ENCODE measurements at places on chromosomes 13 and 19.

- DNase-seq: no peak
Measured at GRCh38 chr13:108621462-108621861, 7.9 kb upstream of the MYO16 start.

DNA sequence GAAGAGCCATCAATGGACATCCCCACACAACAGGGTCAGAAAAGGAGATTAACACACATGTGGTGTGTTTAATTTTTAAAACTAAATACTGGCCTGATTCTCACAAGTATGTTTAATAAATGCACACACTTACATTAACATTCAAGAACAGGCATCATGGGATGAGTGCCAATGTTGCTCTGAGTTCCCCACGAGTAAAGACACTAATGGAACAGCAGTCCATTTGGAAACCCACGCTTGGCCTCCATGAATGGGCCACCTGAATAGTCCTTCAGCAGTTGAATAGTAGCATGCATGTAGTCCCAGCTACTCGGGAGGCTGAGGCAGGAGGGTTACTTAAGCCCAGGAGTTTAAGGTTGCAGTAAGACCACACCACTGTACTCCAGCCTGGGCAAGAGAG is 195.2 kb upstream of the IPO5 start:
- no peak for DNase-seq

- no peak for DNase-seq
Measured at GRCh38 chr13:61170856-61171255, 244.8 kb downstream of the PCDH20 start.

GRCh38 chr13:27273658-27274425 is 3.2 kb downstream of the RASL11A start:
- DNase-seq: no peak

DNA sequence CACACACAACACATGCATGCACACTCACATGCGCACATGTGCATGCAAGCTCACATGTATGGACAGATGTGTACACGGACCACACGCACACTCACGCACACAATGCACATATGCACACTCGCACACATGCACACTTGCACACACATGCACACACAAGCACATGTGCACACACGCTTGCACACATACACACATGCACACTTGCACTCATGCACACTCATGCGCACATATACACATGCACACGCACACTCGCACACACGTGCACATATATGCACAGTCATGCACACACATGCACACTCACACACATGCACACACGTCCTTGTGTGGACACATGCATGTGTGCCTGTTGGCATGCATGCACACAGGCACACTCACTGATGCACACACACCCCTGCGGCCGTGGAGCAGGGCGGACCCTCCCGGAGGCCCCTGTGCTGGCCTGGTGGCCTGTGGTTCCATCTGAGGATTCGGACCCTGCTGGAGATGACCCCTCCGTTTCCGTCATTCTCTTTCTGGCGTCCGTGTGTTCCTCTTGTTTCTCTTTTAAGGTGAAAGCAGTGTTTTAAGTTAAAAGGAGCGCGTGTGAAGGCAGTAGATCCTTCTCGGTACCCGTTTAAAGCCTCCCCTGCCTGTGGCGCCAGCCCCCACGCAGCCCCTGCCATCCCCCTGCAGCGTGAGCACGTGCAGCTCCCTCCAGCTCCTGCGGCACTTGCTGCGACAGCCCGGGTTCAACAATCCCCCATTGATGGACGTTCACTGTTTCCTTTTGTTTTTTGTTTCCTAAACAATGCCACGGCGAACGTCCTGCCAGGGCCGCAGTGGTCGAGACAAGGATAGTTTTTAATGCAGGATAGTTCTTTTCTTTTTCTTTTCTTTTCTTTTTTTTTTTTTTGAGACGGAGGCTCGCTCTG is 5.6 kb downstream of the NDUFS7 start:
- no peak for DNase-seq

GRCh38 chr19:31413353-31413752 is 64.1 kb upstream of the TSHZ3 start:
- DNase-seq: no peak

- DNase-seq: no peak
Measured at GRCh38 chr13:72109863-72110262, 242.9 kb upstream of the DACH1 start.

DNA sequence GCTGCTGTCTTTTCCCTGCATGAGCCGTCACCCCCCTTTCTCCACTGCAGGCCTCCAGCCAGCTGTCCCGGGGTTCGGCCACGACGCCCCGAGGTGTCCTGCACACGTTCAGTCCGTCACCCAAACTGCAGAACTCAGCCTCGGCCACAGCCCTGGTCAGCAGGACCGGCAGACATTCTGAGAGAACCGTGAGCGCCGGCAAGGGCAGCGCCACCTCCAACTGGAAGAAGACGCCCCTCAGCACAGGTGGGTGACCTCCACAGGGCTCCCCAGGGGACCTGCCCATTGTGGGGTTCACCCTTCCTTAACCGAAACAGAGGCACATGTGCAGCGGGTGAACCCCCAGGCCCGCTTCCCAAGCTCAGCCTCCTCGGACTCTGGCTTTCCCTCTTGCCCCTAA is 13.1 kb downstream of the TSSK6 start:
- no peak for DNase-seq

GRCh38 chr13:48585456-48585840 is 52.6 kb upstream of the RCBTB2 start:
- no peak for DNase-seq

DNA sequence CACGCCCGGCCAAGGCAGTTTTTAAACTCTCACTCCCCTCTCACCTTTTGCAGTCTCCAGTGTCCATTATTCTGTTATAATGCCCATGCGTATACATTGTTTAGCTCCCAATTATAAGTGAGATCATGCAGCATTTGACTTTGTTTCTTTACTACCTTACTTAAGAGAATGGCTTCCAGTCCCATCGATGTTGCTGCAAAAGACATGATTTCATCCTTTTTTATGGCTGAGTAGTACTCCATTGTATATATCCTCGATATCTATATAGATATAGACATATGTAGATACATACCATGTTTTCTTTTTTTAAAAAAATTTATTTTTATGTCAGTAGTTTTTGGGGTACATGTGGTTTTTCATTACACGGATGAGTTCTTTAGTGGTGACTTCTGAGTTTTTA is 8.4 kb downstream of the OR7D2 start:
- no peak for DNase-seq

- DNase-seq: no peak
Measured at GRCh38 chr19:18173572-18174288, at the start of gene IFI30. Gene IFI30 (plus strand): TSS chr19:18173813. CDS start chr19:18173842, 29 bp downstream.
